ENCODE measurements at places on chromosomes 2 and 18. TPM values are rescaled to one million over a fixed set of nuclear protein-coding genes. Genes with fewer than 3 reads are reported as not detected.

DNA sequence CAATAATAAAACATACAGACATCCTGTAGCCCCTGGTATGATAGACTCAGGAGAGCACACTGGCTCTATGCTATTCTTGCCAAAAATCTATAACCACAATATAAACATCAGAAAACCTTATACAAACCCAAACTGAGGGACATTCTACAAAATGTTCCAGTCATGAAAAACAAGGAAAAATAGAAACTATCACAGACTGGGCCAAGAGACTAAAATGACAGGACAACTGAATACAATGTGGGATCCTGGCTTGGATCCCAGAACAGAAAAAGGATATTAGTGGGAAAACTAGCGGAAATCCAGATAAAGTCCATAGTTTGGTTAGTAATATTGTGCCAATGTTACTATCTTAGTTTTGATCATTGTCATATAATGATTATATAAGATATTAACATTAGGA is 29.6 kb upstream of the EPAS1 start:
- no peak overlapping the region for H3K27ac ChIP-seq
- DNase-seq: no peak
- H3K27me3 ChIP-seq: no peaks in the 10 kb centered on the region
- peaks cover 9% of the 10 kb centered on the region for H3K4me1 ChIP-seq

Gene SGO2
- 1.5 TPM for total RNA-seq

Gene FLACC1
- total RNA-seq: 0.66 TPM

DNA sequence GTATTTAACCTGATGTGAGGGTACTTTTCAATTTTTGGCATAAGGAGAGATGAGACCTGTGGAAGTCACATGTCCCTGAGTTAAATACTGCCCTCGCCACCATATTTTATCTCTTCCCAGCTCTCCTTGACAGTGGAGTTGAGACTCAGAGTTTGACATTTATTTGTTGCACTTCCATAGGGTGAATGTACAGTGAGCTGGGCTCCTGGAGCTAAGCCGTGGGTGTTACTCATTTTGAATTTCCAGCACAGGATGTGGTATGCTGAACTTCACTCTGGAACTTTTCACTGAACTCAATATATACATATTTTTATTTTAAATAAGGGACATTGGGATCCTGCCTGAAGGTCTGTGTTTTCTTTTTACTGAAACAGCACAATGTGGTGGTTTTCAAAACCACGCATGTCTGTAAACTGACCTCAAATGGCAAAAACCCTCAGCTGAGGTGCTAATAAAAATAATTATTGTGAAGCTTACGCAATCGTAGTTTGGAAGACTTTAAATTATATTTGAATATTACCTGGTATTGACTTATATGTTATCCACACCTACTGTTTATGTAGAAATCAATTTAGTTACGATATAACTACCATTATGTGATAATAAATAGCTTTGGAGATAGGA is 12.1 kb downstream of the RNF144A start:
- H3K4me1 ChIP-seq: peaks cover 4% of the 10 kb centered on the region
- H3K27me3 ChIP-seq: no peaks in the 10 kb centered on the region
- no peak overlapping the region for H3K27ac ChIP-seq
- H3K4me3 ChIP-seq: no peak overlapping the region
- no peaks in the 10 kb centered on the region for H3K36me3 ChIP-seq

- no peaks in the 10 kb centered on the region for H3K4me1 ChIP-seq
- H3K4me3 ChIP-seq: no peak overlapping the region
- no peaks in the 10 kb centered on the region for H3K27me3 ChIP-seq
- H3K36me3 ChIP-seq: no peaks in the 10 kb centered on the region
- H3K27ac ChIP-seq: no peak overlapping the region
Observed at GRCh38 chr2:168685600-168686451, 116.6 kb upstream of the NOSTRIN start.

- H3K27me3 ChIP-seq: no peaks in the 10 kb centered on the region
- H3K27ac ChIP-seq: no peak overlapping the region
- H3K4me1 ChIP-seq: no peaks in the 10 kb centered on the region
- H3K36me3 ChIP-seq: no peaks in the 10 kb centered on the region
- no peak overlapping the region for H3K4me3 ChIP-seq
- no peak for DNase-seq
Observed at GRCh38 chr2:102764083-102764482, 2.3 kb downstream of the TMEM182 start.

DNA sequence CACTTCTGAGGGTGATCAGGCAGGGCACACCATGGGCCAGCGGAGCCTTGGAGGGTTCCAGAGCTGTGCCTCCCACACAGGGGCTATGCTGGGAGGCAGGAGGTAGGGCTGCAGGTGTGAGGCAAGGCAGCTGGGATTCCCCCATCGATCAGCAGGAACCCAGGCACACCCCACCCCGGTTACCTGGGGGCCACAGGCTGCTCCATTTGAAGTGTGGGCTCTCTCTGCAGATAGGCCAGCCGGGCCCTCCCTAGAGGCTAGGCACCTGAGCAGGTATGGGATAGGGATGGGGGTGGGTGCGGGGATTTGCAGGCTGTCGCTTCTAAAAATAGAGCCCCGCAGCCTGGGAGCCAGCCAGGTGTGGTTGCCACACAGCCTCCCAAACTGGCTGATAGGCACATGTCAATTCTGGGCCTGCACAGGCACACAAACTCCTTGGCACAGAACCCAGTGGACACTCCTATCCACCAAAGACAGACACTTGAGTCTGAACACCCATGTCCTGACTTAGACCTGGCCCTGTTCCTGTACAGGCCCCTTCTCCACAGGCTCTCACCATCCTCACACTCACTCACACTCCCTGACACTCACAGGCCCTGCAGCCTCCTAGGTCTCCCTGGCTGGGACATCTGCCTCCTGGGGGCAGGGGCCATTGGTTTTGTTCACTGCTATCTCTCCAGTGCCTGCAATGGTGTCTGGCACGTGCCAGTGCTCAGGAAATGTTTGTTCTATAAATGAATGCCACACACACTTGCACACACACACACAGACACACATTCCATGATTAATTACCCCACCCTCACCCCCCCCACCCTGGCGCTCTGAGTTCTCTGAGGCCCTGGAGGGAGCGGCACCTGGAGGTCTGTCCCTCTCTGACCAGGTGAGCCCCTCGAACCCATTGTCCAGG is 73.4 kb downstream of the ZFP36L2 start:
- no peaks in the 10 kb centered on the region for H3K27me3 ChIP-seq
- no peak for DNase-seq
- H3K4me3 ChIP-seq: no peak overlapping the region
- no peak overlapping the region for H3K27ac ChIP-seq
- H3K4me1 ChIP-seq: peaks cover 7% of the 10 kb centered on the region

DNA sequence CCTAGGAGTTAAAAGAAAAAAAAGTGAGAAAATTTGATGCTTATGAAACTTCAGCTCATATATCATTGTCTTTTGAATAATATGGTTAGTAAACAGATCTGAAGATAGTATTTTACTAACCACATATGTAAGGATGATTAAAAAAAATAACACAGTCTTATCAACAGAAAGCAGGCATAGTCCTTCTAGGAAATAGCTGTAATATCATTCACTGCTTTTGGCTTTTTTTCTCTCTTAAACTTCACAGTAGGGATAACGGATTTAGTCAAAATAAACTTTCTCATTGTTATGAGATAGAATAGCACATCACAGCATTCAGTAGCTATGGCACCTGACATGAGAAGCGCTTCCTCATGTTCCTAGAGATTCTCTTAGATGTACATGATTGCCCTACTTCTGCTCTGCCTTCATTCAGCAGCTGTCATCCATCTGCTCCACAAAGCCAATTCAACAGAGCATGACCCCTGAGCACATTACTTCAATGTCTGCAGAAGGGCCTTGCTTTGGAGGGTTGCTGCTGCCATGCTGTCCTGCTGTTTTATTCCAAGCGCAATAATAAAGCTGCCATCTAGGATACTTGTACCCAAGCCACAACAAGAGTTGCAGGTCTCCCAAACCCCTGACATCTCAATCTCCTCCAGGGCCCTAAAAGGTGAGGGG is 67.0 kb downstream of the TTC21B start:
- no peak overlapping the region for H3K4me3 ChIP-seq
- H3K36me3 ChIP-seq: peaks cover 3% of the 10 kb centered on the region
- H3K27ac ChIP-seq: no peak overlapping the region
- DNase-seq: no peak

Gene IL18R1
- 3.6 TPM for total RNA-seq

GRCh38 chr2:212124598-212124997 is 414.0 kb downstream of the ERBB4 start:
- no peaks in the 10 kb centered on the region for H3K27me3 ChIP-seq
- no peaks in the 10 kb centered on the region for H3K36me3 ChIP-seq
- no peaks in the 10 kb centered on the region for H3K4me1 ChIP-seq
- no peak overlapping the region for H3K4me3 ChIP-seq

- peaks cover 48% of the 10 kb centered on the region for H3K4me1 ChIP-seq
- peak; percentile 85 for DNase-seq
- H3K27ac ChIP-seq: peak within 1 kb of the TSS; percentile 96
- H3K36me3 ChIP-seq: no peaks in the 10 kb centered on the region
- no peaks in the 10 kb centered on the region for H3K27me3 ChIP-seq
Observed at GRCh38 chr2:171522052-171522787, at the start of gene CYBRD1. TSS of gene CYBRD1 (plus strand) at chr2:171522474. CDS start at chr2:171522546, 72 bp downstream.

DNA sequence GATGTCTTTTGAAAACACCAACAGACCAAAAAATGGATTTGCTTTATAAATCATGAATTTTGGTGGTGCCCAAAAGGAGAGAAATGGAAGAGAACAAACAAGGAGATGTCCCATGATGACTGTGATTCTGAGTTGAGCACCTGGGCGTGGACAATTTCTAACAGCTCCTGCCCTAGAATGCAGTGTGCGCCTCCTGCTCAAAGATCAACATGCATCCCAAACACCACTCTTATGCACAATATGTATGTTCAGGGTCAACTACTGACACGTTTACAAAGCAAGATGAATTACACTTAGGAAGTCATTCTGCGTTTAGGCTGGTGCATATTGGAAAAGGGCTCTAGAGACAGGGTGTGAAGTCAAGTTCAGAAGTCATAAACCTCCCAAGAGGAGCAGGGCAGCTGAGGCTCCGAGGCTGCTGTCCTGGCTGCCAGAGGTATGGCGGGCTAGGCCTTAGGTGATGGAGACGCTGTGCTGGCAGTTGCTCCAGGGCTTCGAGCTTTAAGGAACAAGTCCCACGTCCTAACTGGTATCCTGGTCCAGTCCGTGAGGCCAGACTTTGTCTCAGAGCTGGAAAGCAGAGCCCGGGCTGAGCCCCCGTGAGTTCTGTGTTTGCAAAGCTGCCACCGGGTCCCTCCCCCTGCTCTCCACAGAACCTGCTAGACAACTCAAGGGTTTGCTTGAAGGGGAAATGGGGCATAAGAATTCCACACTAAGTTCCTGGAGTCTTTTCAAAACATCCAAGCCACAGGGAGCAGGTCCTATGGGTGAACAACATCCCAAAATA is 74.0 kb downstream of the ZNF516 start:
- H3K4me3 ChIP-seq: no peak overlapping the region
- DNase-seq: no peak
- H3K36me3 ChIP-seq: no peaks in the 10 kb centered on the region

- H3K4me1 ChIP-seq: no peaks in the 10 kb centered on the region
- H3K27ac ChIP-seq: no peak overlapping the region
- H3K36me3 ChIP-seq: no peaks in the 10 kb centered on the region
- H3K4me3 ChIP-seq: no peak overlapping the region
- DNase-seq: no peak
- H3K27me3 ChIP-seq: no peaks in the 10 kb centered on the region
Observed at GRCh38 chr2:15630121-15630977, 38.7 kb downstream of the DDX1 start.

Gene SLC9A2
- total RNA-seq: under 0.01 TPM

GRCh38 chr2:192265751-192266150 is 71.0 kb upstream of the TMEFF2 start:
- no peak overlapping the region for H3K4me3 ChIP-seq
- H3K27ac ChIP-seq: no peak overlapping the region
- H3K4me1 ChIP-seq: no peaks in the 10 kb centered on the region
- H3K27me3 ChIP-seq: no peaks in the 10 kb centered on the region
- DNase-seq: no peak

Gene BBS5
- total RNA-seq: 17.7 TPM

GRCh38 chr18:10559553-10560451 is 34.0 kb downstream of the NAPG start:
- H3K36me3 ChIP-seq: no peaks in the 10 kb centered on the region

DNA sequence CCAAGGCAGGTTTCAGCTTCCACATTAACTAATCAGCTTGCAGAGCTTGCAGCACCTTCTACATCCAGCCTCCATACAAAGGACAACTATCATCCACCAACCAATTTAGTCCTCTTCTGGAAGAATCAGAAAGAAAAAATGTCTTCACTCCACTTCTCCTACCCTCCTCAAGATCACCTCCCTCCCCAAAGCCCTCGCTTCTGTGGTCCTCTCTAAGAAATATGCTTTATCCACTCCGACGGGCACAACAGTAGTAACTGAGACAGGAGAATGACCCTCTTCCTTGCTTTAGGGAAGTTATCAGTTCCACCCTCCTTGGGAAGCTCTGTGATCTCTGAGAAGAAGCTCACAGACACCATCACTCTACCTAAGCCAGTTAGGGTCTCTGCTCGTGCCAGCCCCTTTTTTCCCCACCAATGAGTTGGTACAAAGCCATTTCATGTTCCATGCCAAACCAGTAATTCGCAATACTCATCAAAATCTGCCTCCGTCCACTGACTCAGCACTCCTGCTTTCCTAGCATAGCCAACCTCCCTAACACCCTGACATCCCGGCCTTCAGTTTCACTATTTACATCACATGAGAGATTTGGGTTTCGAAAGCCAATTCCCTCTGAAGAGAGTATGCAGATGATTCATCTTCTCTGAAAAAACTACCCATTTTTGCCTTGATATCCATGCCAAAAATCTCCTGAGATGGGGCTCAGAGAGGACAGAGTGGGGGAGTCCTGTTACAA is 114.1 kb upstream of the PKDCC start:
- peak; percentile 62 for DNase-seq
- no peaks in the 10 kb centered on the region for H3K27me3 ChIP-seq
- peaks cover 15% of the 10 kb centered on the region for H3K4me1 ChIP-seq
- peak overlapping the region; percentile 73 for H3K27ac ChIP-seq
- H3K4me3 ChIP-seq: no peak overlapping the region
- H3K36me3 ChIP-seq: no peaks in the 10 kb centered on the region

DNA sequence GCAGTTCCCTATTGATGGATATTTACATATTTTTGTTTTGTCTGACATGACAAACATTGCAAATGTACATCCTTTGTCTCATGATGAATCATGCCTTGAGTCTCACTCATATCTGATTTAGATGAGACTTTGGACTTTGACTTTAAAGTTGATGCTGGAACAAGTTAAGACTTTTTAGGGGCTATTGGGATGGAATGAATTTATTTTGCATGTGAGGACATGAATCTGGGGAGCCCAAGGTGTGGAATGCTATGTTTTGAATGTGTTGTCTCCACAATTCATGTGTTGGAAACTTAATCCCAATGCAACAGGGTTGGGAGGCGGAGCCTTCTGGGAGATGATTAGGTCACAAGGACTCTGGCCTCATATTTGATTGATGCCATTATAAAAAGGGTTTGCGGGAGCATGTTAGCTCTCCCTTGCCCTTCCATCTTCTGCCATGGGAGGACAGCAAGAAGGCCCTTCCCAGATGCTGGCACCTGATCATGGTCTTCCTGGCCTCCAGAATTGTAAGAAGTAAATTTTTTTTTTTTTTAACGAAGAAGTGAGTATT is 29.1 kb upstream of the INO80D start:
- H3K27me3 ChIP-seq: no peaks in the 10 kb centered on the region
- H3K4me1 ChIP-seq: no peaks in the 10 kb centered on the region
- no peak overlapping the region for H3K4me3 ChIP-seq
- H3K36me3 ChIP-seq: no peaks in the 10 kb centered on the region
- no peak overlapping the region for H3K27ac ChIP-seq

GRCh38 chr18:6476880-6477279 is 62.2 kb upstream of the L3MBTL4 start:
- H3K27me3 ChIP-seq: no peaks in the 10 kb centered on the region
- H3K4me3 ChIP-seq: no peak overlapping the region
- DNase-seq: no peak
- no peak overlapping the region for H3K27ac ChIP-seq
